ENCODE measurements at places on chromosomes 1 and 21.

- no peak for DNase-seq
These were observed 66.1 kb downstream of the PLXNA2 start for GRCh38 chr1:208178091-208178529.

DNA sequence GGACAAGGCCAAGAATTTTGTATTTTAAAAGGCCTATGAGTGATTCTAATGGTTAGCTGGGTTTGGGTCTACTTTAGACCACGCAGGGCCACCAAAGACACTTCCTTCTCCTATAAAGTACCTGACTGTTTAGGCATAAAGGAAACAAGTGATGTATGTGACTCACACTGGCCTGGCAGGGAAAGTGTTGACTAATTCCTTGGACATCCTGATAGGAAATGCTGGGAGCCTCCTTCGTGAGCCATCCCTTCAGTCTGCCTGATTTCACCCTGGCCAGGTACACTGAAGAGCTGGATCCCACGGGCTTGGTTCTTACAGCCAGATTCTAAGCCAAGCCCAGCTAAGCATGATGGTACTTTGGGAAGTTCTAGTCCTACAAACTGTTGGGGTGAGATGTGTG lies 100.5 kb upstream of the HMGB4 start:
- no peak for DNase-seq

DNA sequence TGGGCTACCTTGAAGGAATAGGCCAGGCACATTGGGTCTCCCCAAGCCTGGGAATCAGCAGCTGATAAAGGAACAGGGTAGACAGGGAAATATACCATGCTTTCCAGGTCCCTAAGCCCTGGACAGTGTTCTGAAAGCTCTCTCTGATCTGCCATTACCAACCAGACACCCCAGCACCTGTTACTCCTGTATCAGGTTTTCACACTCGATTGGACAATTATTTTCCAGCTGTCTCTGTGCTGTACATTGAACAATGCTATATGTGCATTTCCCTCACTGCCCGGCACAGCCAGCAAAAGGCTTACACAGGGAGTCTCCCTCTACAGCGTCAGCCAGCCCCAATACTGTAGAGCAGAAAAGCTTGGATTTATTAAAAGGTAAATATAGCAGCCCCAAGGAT lies 4.7 kb downstream of the CFAP45 start:
- DNase-seq, result no peak

GRCh38 chr1:57966751-57967406 lies 543.0 kb upstream of the DAB1 start:
- DNase-seq, result no peak

DNA sequence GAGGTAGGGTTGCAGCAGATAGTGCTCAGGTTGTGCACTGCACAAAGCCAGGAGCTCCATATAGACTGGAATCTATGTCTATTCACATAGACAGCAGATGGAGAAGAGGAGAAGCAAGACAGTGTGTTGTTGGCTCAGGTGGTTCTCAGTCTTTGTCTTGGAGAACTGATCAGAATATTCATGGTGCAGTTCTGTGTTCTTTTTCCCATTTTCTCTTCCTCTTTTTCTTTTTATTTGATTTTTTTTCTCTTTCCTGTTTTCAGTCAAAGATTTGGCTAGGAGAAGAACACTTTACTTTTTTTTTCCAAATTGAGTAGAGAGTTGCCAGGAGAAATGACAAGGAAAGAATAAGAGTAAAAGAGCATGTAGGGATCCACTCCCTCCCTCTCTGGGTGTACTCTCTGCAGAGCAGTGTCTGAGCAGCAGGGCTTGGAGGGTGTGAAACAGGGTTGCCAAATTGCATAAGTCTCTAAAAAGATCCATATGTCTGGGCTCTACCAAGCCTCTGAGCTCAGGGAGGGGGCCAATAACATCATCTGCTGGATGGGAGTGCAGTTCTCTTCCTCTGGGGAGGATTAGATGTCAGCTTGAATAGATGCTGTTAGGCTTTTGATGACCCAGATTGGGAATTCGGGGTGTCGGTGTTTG lies 8.7 kb upstream of the CD34 start:
- DNase-seq, result no peak
